Activated naive CD4-positive, alpha-beta T cell treated with anti-CD3 and anti-CD28 coated beads for 36 hours (primary cell): ENCODE measurements at places on chromosomes 11 and 22.

DNA sequence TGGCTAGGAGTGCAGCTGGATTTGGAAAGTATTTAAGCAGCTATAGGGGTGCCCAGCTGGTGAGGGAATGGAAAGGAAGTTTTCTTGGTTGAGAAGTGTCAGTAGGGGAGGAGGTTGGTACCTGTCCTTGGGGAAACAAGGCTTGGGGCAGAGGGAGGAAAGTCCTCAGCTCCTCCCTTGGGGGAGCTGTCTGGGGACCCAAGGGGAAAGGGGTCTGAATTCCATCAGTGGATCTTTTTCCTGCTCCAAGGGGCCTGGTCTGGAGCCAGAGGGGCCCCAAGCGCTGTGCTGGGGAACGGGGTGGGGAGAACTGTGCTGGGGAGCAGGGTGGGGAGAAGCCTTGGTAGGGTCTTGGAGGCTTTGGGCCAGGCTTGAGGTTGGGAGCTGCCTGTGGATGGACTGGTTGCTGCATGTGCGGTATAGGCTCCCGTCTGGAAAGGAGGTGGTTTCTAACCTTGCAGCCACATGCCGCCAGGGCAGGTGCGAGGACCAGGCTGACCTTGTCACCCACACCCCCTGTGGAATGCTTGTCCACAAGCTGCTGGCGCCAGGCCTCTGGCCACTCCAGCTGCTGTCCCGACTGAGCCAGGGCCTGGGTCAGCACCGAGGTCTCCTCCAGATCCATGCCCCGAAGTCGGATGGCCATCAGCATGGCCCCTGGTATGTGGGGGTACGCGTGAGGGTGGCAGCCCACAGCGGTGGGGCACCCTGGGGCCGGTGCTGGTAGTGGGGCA lies 963 bp downstream of the TYMP start:
- no peaks in the 10 kb centered on the region for H3K27me3 ChIP-seq
- H3K4me3 ChIP-seq: peak overlapping the region; percentile 84
- H3K36me3 ChIP-seq: peaks cover 34% of the 10 kb centered on the region
- no peak for DNase-seq

DNA sequence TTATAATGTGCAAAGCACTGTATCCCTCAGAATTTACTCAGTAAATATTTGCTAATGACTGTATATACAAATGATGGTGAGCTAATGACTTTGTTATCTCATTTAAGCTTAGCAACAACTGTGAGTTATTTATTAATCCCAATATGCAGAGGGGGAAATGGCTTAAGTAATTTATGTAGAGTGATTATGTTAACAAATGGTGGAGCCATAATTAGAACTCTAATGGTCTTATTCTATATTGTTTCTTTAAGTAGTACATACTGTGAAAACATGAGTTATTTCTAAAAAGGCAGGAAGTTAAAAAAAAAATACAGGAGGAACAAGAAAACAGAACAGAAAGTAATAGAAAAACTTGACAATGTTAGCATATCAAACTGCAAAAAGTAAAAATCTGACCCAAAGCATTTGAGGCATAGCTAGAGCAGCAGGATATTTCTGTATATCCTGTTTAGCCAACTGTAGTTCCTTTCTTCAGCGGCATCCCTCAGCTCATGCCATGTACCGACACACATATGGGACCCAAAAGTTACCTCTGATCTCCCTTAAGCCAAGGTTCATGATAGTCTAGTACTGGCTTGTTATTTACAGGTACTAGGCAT lies 94.2 kb downstream of the FCHSD2 start:
- H3K27ac ChIP-seq: peak overlapping the region; percentile 62
- H3K4me1 ChIP-seq: peaks cover 20% of the 10 kb centered on the region
- DNase-seq: no peak
- no peaks in the 10 kb centered on the region for H3K36me3 ChIP-seq

DNA sequence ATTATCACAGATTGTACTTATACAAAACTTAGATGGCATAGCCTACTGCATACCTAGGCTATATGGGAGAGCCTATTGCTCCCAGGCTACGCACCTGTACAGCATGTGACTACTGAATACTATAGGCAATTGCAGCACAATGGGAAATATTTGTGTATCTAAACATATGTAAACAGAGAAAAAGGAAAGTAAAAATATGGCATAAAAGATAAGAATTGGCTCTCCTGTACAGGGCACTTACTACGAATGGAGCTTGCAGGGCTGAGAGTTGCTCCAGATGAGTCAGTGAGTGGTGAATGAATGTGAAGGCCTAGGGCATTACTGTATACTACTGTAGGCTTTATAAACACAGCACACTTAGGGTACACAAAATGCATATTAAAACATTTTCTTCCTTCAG lies 13.2 kb downstream of the APOL6 start:
- peaks cover 65% of the 10 kb centered on the region for H3K4me1 ChIP-seq
- H3K27me3 ChIP-seq: no peaks in the 10 kb centered on the region
- H3K4me3 ChIP-seq: peak overlapping the region; percentile 32
- peaks cover 78% of the 10 kb centered on the region for H3K36me3 ChIP-seq
- peak; percentile 48 for DNase-seq

GRCh38 chr11:10526974-10527918 lies 13.7 kb downstream of the RNF141 start:
- no peak overlapping the region for H3K4me3 ChIP-seq
- H3K4me1 ChIP-seq: peaks cover 19% of the 10 kb centered on the region
- DNase-seq: no peak
- peak overlapping the region; percentile 70 for H3K27ac ChIP-seq

DNA sequence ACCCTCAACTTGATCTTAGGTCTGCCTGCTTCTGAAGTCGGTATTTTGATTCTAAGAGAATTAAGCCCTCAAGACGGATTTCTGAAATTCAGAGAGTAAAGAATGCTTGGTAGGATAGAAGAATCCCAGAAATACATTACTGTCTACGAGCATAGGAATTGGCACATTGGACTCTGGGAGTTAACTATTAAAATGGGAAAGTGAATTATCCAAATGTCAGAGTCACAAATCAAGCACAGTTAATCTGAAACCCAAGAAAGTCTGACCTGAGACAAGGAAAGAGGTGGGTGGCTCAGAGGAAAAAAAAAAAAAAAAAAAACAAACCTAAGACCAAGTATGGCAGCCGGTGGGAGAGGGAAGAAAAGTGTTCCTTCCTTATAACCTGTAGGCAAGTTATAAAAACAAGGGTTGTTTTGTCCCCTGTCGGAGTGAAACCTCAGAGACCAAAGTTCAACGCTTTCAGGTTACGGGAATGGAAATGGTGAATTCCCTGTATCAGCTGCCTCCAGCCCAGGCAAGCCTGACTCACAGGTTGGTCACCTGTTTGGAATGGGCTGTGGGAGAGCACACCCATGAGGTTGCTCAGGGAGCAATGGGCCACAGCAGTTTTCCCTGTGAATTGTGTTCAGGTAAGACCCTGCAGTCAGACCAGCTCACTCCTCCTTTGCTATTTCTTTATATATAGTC lies 139.0 kb downstream of the ETS1 start:
- peak; percentile 48 for DNase-seq
- peaks cover 2% of the 10 kb centered on the region for H3K36me3 ChIP-seq
- peaks cover 49% of the 10 kb centered on the region for H3K4me1 ChIP-seq
- no peak overlapping the region for H3K4me3 ChIP-seq

- H3K27me3 ChIP-seq: no peaks in the 10 kb centered on the region
- no peak overlapping the region for H3K4me3 ChIP-seq
- DNase-seq: no peak
- peaks cover 1% of the 10 kb centered on the region for H3K36me3 ChIP-seq
These were observed 42.4 kb downstream of the RSF1 start for GRCh38 chr11:77778118-77778517.

GRCh38 chr22:34849965-34850364 lies 216.0 kb upstream of the ISX start:
- H3K27ac ChIP-seq: no peak overlapping the region
- peaks cover 7% of the 10 kb centered on the region for H3K4me1 ChIP-seq
- peaks cover 16% of the 10 kb centered on the region for H3K27me3 ChIP-seq
- DNase-seq: no peak
- H3K4me3 ChIP-seq: no peak overlapping the region
- no peaks in the 10 kb centered on the region for H3K36me3 ChIP-seq

DNA sequence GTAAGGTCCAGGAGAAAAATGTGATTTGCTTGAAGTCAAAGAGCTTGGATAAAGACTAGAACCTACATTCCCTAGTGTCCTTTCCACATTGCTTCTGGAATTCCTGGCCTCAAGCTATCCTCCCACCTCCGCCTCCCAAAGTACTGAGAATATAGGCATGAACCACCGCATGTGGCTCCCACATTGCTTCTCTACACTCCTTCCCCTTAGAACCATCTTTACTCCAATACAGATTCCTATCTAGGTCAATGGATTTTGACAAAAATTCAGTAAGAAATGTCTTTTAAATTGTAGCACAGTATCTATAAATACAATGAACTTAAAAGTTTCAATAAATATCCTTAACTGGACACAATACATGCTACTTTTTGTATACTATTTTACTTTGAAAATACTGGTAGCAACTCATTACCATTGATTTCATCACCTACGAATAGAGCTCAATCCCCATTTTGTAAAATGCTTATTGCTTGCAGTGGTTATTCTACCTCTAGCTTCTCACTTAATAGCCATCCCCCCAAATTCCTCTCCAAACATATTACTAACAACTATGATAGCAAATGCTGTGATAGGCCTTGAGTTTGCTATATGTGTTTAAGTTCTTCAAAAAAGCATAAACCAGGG lies 53.4 kb downstream of the GAB2 start:
- no peaks in the 10 kb centered on the region for H3K4me1 ChIP-seq
- no peak for DNase-seq
- no peaks in the 10 kb centered on the region for H3K27me3 ChIP-seq
- H3K36me3 ChIP-seq: no peaks in the 10 kb centered on the region
- no peak overlapping the region for H3K4me3 ChIP-seq
- H3K27ac ChIP-seq: no peak overlapping the region

GRCh38 chr11:25449091-25449490 lies 882.8 kb upstream of the ANO3 start:
- no peaks in the 10 kb centered on the region for H3K27me3 ChIP-seq
- H3K4me1 ChIP-seq: no peaks in the 10 kb centered on the region
- no peak overlapping the region for H3K27ac ChIP-seq
- no peaks in the 10 kb centered on the region for H3K36me3 ChIP-seq
- no peak for DNase-seq

- no peak overlapping the region for H3K4me3 ChIP-seq
- peaks cover 2% of the 10 kb centered on the region for H3K4me1 ChIP-seq
- H3K36me3 ChIP-seq: peaks cover 8% of the 10 kb centered on the region
- H3K27me3 ChIP-seq: no peaks in the 10 kb centered on the region
These were observed 9.7 kb downstream of the KDELR3 start for GRCh38 chr22:38477585-38477984.

- no peak overlapping the region for H3K4me3 ChIP-seq
- H3K27me3 ChIP-seq: no peaks in the 10 kb centered on the region
- H3K4me1 ChIP-seq: peaks cover 27% of the 10 kb centered on the region
- no peak for DNase-seq
These were observed 7.7 kb downstream of the SLC35E4 start for GRCh38 chr22:30643055-30643875.

GRCh38 chr22:36594569-36594968 lies 65.6 kb upstream of the EIF3D start:
- H3K4me3 ChIP-seq: no peak overlapping the region
- H3K27me3 ChIP-seq: peaks cover 7% of the 10 kb centered on the region
- H3K36me3 ChIP-seq: no peaks in the 10 kb centered on the region
- H3K27ac ChIP-seq: no peak overlapping the region

DNA sequence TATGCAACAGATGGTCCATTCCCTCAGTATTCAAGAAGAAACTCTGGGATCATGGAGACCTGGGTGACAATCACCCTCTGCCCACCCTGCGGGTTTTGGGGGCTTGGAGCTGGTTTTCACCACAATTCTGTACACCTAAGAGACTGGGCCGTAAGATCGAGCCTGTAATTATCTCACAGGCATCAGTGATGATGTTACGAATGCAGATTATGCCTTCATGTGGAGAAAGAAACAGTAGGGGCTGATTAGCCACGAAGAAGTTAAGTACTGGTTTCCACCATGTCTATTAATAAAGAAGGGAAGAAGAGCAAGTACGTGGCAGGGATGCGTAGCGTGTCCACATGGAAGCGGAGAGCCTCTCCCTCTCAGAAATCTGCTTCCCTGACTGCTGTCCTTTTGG lies 5.3 kb upstream of the EFCAB6 start:
- H3K36me3 ChIP-seq: peaks cover 11% of the 10 kb centered on the region
- H3K27me3 ChIP-seq: peaks cover 8% of the 10 kb centered on the region
- no peak overlapping the region for H3K4me3 ChIP-seq
- no peak for DNase-seq

DNA sequence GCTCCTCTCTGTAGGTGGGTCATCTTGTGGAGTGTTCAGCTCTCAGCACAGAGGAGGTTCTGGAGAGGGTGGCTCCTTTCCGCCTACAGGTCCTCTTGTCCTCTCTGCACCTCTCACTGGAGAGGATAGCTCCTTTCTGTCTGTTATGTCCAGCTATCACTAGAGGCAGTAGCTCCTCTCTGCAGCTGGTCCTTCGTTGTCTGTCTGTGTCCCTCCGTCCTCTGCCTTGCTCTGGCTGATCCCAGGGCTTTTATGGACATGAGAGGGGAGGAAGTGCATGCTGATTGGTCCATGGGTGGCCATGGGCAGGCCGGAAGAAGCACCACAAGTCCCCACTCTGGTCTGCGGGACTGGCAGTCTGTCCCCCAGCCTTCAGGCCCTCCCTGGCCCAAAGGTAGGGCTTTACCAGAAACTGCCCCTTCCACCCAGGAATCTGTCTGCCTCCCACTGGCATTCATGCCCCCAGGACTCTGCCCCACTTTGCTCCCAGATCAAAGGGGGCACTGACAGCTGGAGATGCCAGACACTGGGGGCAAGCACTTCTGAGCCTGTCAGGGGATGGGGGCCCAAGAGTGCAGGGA lies 38.6 kb upstream of the CALCB start:
- H3K36me3 ChIP-seq: no peaks in the 10 kb centered on the region
- peaks cover 2% of the 10 kb centered on the region for H3K27me3 ChIP-seq
- H3K4me3 ChIP-seq: no peak overlapping the region

GRCh38 chr22:27802346-27803073 lies 954 bp upstream of the MN1 start:
- peaks cover 11% of the 10 kb centered on the region for H3K4me1 ChIP-seq
- DNase-seq: no peak
- H3K27ac ChIP-seq: no peak overlapping the region

DNA sequence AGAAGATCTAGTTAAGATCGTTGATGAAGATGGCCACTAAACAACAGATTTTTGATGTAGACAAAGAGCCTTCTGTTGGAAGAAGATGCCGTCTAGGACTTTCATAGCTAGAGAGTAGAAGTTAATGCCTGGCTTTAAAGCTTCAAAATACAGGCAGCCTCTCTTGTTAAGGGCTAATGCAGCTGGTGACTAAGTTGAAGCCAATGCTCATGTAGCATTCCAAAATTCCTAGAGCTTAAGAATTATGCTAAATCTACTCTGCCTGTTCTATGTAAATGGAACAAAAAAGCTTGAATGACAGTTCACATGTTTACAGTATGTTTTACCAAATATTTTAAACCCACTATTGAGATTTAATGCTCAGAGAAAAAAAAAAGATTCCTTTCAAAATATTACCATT lies 492.6 kb downstream of the CNTN5 start:
- no peaks in the 10 kb centered on the region for H3K36me3 ChIP-seq
- no peak for DNase-seq
- H3K4me3 ChIP-seq: no peak overlapping the region

DNA sequence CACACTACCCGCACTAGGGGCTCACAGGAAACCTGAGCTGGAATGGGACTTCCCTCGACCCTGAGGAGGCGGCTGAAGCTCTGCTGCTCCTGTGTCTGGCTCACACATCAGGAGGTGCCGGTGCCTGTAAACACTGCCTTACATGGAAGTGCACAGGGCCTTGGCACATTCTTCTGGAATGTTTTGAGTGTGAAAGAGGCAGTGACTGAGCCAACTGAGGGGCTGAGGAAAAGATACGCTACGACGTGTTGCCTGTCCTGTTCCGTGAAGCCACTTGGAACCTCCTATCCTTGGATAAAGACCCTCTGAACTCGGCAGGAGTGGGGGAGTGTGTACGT lies 10.5 kb downstream of the TXN2 start:
- no peak for DNase-seq
- no peaks in the 10 kb centered on the region for H3K27me3 ChIP-seq
- no peak overlapping the region for H3K4me3 ChIP-seq
- peaks cover 30% of the 10 kb centered on the region for H3K4me1 ChIP-seq
- peaks cover 20% of the 10 kb centered on the region for H3K36me3 ChIP-seq
